ENCODE measurements at places on chromosomes 5 and 9.

GRCh38 chr5:111929867-111930266 lies 172.9 kb upstream of the NREP start:
- DNase-seq = peak; percentile 40

GRCh38 chr5:133147411-133147810 lies 95.6 kb downstream of the HSPA4 start:
- DNase-seq = no peak

DNA sequence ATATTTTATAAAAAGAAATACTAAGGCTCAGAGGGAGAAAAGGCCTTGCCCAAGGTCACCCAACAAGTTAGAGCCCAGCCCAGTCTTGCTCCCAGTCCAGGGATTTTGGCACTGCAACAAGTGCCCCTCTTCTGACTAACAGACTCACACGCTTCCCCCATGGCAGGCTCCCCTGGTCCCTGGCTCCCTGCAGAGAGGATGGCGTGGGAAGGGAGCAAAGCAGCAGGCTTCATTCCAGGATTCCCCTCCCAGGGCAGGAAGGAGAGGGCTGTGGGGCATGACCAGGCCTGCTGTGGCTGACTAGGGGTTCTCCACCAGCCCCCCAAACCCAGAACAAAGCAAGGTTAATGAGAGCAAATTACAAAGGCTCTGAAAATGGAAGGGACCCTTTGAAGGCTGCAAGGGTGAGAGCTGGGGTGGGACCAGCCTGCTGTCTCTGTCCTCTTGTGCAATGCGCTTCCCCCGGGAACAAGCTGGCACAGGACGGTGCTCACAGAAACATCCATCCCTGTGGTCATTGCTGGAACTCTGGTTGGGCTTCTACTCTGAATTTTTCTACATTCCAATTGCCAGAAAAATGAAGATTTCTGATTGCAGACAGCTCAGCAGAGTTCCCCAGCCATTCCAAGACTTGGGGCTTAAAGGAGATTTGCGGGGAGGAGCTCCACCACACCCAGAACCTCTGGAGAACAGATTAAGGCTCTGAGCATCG lies 37.1 kb upstream of the FAT2 start:
- DNase-seq = peak; percentile 76

DNA sequence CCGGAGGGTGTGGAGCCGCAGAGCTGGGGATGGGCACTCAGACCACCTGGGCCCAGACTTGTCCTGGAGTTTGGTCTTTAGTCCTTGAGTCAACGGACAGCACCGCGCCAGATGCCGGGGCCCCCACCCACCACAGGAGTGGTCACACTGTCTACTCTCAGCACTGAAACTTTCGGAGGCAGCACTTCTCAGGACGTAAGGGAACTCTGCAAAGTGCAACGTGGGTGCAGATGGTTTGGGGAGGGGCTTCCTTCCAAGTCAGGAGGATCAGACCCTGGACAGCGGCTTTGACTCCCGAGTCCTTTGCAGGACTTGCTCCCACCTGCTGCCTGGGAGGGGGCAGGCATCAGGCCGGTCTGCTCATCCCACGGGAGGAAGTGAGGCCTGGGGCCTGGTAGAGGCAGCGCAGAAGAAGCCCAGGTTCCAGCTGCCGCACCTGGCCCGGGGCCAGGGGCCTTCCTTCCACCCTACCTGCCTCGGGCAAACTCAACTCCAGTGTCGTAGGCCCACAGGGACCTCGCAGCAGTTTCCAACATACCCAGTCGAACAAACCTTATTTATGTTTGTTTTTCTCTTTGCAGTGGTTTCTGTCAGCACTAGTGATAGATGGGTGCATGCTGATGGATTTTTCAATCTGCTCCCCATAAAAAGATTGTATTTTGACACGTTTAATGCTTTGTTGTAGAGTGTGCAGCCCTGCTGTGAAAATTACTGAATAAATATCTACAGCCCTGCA lies 149.8 kb upstream of the PPP1R26 start:
- no peak for DNase-seq
